Epithelial cell of alveolus of lung (primary cell): ENCODE measurements at places on chromosomes 1 and 21. TPM values are rescaled to one million over a fixed set of nuclear protein-coding genes. Genes with fewer than 3 reads are reported as not detected.

FCRL1 gene
- total RNA-seq, result not detected in 2 replicates

RHCE gene
- total RNA-seq, result 0.56 and 1.3 TPM in 2 replicates

USF1 gene
- total RNA-seq, result 26.8 and 27.8 TPM in 2 replicates

MXRA8 gene
- 281 and 666 TPM in 2 replicates for total RNA-seq

ARPC5 gene
- total RNA-seq, result 90.4 and 215 TPM in 2 replicates

KCNE2 gene
- total RNA-seq, result not detected in 2 replicates

LIN28A gene
- total RNA-seq, result not detected in 2 replicates

LGALS8 gene
- total RNA-seq, result 48.4 and 71.9 TPM in 2 replicates

TENT5C gene
- 0.08 and 0.78 TPM in 2 replicates for total RNA-seq

IL23R gene
- total RNA-seq, result not detected in 2 replicates

NHLH1 gene
- total RNA-seq, result not detected in 2 replicates

LAMB3 gene
- total RNA-seq, result 4.8 and 35.4 TPM in 2 replicates

CYP4A11 gene
- total RNA-seq, result not detected in 2 replicates

KRTAP21-2 gene
- not detected in 2 replicates for total RNA-seq

IRF6 gene
- total RNA-seq, result 1.1 and 5.4 TPM in 2 replicates

HSD3B2 gene
- not detected in 2 replicates for total RNA-seq

CELA3B gene
- total RNA-seq, result not detected in 2 replicates

PTPRC gene
- total RNA-seq, result not detected in 2 replicates

SYNC gene
- total RNA-seq, result 2.4 and 5.2 TPM in 2 replicates

ELF3 gene
- total RNA-seq, result 0.91 and 1.9 TPM in 2 replicates

TXNDC12 gene
- total RNA-seq, result 41.9 and 63.1 TPM in 2 replicates

HPDL gene
- 1.3 and 8.3 TPM in 2 replicates for total RNA-seq

OR2L13 gene
- total RNA-seq, result not detected in 2 replicates

ATAD3A gene
- 15.3 and 45.6 TPM in 2 replicates for total RNA-seq

FCRL5 gene
- not detected in 2 replicates for total RNA-seq

TFF3 gene
- total RNA-seq, result 0.52 TPM in 1 of 2 replicates, not detected in the other

OR6Y1 gene
- total RNA-seq, result not detected in 2 replicates

ARTN gene
- total RNA-seq, result under 0.01 TPM in 1 of 2 replicates, not detected in the other

PLCH2 gene
- not detected in 2 replicates for total RNA-seq

TTC34 gene
- 0.26 and 0.32 TPM in 2 replicates for total RNA-seq

PLD5 gene
- total RNA-seq, result 0.24 and 0.52 TPM in 2 replicates

CD48 gene
- total RNA-seq, result not detected in 2 replicates

TCHHL1 gene
- total RNA-seq, result not detected in 2 replicates
